H1 (cell line): ENCODE measurements at places on chromosomes 4 and X.

DNA sequence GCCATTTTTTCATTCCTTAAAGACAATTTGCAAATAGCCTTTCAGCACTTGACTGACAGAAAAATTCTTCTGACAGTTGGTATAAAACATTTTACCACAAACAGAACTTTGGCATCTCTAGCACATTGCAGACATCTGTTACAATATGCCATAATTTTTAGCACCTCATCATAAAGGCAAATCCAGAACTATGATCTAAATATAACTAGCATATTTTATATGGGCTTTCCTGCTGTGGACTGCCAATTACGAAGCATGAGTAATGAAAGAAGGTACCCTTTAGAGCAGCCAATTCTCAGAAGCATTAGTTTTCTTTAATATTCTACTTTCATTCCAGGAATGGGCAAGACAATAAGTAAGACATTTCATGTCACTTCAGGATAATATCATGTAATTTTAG is 647.4 kb upstream of the GALNT7 start:
- DNase-seq, result no peak

DNA sequence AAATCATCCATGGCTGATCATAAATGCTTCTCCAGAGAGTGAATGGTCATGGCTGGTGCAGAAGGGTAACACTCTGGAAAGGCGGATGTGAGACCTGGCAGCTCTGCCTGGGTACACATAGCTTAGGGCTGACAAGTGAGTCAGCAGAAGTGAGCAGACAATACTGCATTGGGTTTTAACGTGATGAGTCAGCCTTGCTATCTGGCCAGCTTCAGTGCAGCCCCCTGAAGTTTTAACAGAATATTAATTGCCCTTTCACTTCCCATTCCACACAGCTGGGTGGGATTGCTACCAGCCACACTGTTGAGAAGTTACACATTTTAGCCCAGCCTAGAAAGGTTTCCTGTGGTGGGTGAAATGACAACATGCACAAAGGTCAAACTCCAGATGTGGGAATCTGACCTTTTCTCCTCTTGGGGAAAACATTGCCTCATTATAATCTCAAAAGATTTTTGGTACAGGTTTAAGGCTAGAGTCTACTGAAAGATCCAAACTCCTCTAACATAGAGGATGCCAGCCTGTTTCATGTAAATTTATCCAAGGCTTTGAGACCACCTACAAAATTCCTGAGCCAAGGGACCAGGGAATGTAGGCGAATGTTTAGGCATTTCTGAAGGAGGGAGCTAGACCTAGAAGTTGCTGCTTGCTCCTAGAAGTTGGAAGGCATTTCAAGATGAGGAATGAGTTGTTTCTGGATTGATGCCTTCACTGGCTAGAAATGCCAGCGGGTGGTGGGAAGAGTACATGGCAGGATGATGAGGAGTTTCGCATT is 230.3 kb upstream of the PGRMC2 start:
- DNase-seq, result no peak

- peak; percentile 98 for DNase-seq
Observed at GRCh38 chr4:1410491-1411325, 4.5 kb upstream of the NKX1-1 start.

GRCh38 chr4:93183576-93183975 is 645.0 kb upstream of the ATOH1 start:
- no peak for DNase-seq

DNA sequence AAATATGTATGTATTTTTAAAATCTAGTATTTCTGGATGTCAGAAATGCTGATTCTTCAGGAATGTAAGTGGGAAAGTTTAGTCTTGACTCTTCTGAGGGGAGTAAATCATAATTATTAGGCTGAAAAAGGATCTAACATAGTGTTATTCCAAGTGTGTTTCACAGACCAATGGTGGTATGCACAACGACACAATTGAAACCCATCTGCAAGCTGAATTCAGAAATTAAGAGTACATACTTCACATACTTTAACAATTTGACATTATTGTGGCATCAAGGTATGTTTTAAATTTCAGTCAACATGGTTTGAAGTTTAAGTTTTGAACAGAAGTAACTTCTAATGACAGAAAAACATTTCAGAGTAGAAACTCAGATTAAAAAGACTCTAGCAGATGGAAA is 236.7 kb downstream of the SLC7A11 start:
- no peak for DNase-seq

GRCh38 chrX:152306331-152306730 is 144.8 kb downstream of the GABRA3 start:
- no peak for DNase-seq
